ENCODE measurements at places on chromosomes 6 and 20.

- DNase-seq, result peak; percentile 25
Measured at GRCh38 chr20:38460040-38460623, 12.5 kb upstream of the RALGAPB start.

DNA sequence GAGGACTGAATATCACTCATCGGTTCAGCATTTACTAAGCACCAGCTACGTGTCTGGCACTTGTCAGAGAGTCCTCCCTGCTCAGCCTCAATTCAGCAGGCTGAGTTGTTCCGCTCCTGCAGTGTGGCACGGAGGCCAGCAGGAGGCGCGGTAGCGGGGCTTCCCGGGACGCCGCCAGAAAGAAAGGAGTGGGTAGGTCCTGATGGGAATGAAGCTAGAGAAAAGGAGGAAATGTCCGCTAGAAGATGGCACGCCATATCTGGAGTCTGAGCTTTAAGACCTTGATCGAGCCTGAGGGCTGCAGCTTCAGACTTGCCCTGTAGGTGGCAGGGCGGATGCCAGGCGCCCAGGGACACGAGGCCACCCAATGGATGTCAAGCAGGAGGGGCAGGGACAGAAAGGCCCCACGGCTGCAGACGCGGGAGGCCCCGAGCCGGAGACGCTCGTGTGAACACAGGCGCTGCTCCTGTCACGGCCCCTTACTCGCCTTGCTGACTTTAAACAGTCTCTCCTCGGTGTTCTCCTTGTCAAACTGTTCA lies 18.7 kb downstream of the SERPINB6 start:
- peak; percentile 66 for DNase-seq

- DNase-seq, result no peak
Measured at GRCh38 chr6:123640567-123641187, 3.9 kb upstream of the TRDN start.

DNA sequence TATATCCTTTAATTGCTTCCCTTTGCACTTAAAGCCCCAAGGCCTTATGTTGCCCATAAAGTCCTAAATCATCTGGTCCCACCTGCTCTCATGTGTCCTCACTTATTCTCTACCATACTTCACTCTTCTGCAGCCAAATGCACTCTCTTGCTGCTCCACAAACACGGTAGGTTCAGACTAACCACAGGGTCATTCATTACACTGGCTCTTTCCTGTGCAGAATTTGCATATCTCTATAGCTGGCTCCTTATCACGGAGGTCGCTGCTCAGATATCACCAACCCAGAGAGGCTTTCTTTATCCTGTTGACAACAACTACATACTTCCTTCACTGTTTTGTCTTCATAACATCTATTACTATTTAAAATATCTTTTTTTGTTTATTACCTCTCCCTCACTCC lies 86.8 kb downstream of the MOXD1 start:
- DNase-seq, result no peak

- no peak for DNase-seq
Measured at GRCh38 chr20:17494201-17494600, 37.0 kb downstream of the BFSP1 start.

DNA sequence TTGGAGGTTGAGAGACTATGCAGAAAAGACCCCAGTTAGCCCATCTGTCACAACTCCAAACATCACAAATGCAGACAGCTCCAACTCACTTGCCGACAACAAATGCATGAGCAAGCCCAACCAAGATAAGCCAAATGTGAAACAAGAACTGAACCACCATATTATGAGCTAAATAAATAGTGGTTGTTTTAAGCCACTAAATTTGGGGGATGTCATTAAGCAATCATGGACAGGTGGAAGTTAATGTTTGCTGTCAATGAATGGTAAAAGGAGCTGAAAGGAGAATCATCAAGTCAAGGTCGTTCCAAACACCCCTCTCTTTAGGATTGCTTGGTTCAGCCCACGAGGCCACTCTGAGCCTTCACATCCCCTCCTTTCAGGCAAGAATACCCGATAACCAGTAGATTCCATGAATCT lies 71.2 kb upstream of the PLCB4 start:
- no peak for DNase-seq

DNA sequence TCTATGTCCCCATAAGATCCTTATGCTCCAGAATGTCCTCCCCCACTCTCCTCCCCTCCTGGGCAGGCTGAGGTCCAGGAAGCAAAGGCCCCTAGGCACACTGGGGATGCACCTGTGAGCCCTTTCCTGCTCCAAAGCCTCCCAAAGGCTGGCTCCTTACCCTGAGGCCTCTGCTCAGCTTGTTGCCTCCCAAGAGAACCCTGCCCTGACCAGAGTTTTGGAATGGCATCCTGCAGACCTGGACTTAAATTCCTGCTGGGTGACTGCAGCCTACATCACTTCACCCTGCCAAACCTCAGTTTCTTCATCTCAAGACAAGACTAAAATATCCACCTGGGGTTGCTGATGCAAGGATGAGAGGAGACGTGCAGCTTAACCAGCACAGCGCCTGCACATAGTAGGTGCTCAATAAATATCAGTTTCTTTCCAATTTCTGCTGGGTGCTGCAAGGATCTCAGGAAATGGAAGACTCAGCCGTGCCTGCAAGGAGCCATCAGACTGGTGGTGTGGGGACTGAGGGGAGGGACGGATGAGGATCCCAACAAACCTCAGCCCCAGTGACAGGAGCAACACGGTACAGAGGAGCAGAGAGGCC lies 2.1 kb upstream of the LBP start:
- no peak for DNase-seq

- no peak for DNase-seq
Measured at GRCh38 chr6:160070427-160070826, 51.2 kb upstream of the SLC22A1 start.

DNA sequence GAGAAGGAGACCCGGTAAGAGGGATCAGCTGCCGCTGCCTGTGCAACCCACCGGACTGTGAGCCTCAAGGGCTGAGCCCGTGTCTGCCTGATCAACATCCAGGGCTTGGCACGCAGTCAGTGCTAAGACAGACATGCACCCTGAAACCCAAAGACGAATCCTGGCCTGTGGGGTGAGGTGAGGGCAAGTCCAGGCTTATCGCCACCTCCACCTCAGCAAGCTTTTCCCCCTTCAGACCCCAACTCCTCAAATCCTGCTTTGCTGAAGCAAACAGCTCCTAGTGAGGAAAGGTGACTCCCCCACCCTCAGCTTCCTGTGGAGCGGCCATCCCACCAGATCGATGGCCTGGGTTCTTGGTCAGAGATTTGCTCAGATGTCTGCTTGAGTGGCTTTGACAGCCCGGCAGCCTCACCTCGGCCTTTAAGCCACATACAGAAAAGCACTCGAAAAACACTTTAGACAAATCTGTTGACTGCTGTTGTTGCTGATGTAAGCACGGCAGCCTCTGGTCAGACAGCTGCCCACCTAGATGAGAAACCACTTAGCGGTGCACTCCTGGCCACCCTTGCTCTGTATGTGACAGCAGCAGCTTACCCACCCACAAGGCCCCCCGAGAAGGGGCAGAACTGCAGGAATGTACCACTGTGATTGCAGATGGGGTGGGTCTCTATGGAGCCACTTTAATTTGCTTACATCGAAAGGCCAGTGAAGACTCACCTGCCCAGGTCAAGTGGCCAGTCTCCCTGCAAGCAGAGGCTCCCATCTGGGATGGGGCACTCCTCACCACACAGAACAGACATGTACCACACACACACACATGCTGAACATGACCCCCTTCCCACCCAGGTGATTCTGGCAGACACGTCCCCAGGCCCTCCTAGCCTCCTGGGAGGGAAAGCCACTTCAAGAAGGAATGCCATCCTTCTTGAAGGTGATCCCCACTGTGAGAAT lies 14.8 kb downstream of the MTCH1 start:
- DNase-seq, result no peak

DNA sequence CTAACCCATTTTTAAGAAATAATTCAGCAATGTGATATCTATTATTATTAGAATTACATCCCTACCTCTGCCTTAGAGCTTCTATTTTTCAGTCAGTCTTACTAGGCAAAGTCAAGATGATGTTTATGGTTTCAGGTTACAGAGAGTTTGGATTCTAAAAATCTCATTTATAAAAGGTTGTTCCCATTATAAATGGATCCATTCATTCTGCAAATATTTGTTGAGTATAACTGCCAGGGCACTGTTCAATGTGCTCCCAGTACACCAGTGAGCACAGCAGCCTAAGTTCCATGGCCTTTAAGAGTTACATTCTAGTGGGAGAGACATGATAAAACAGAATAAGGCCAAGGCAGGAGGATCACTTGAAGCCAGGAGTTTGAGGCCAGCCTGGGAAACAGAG lies 75.9 kb upstream of the EYA4 start:
- no peak for DNase-seq

DNA sequence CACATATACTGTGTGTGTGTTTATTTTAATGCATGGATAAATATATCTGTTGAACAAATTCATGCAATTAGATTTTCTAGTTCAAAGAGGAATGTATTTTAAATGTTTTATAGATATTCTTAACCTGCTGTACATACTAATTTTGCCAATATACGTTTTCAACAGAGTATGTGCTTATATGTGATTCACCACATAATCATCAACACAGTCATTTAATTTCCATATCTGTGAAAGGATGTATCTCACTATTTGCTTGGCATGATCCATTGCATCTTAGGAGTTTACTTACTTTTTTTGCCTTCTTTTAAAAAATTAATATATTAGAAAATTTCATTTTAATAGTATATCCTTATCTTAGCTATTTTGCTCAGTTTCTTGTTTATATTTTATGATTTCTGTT lies 902.3 kb upstream of the CITED2 start:
- no peak for DNase-seq

DNA sequence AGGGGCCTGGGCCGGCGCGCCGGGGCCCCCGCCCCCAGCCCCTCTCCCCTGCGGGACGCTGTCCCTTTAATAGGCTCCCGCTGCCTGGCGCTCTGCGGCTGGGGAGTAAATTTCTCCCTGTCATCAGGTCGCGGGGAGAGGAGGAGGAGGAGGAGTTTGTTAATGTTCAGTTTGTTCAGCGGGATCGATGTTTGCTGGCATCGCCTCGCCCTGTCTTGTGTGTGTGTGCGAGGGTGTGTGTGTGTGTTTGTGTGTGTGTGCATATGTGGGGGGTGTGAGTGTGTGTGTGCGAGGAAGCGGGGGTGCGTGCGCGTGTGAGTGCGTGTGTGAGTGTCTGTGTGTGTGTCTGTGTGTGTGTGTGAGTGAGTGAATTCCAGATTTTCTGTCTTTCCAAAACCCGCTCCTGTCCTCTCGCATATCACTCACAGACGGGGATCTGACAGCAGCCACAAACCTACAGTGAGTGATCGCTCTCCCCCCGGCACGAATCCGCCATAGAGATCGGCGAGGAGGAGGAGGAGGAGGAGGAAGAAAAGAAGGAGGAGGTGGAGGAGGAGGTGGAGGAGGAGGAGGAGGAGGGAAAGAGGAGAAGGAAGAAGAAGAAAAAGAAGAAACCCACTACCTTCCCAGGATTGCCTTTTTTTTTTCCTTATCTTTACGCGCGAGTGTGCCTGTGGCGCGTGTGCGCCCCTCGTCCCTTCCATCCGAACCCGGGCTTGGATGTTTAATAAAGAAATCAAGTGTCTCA lies at the start of gene TSHZ2:
TSS of gene TSHZ2 (plus strand) at position 169 of the 748 bp plus-strand sequence. CDS start 936 bp downstream, outside the sequence.
- no peak for DNase-seq

GRCh38 chr20:38591474-38592410 lies 9.9 kb upstream of the ARHGAP40 start:
- no peak for DNase-seq

- DNase-seq, result no peak
Measured at GRCh38 chr6:90678049-90678779, 91.3 kb upstream of the MAP3K7 start.

GRCh38 chr6:77880501-77880900 lies 227.7 kb downstream of the MEI4 start:
- no peak for DNase-seq

Data from inflammatory macrophage treated with lipopolysaccharide for 4 hours (primary cell).